Activated B cell treated with CpG ODN at 0.5 μM for 24 hours (primary cell): ENCODE measurements at places on chromosomes 1 and 21.

DNA sequence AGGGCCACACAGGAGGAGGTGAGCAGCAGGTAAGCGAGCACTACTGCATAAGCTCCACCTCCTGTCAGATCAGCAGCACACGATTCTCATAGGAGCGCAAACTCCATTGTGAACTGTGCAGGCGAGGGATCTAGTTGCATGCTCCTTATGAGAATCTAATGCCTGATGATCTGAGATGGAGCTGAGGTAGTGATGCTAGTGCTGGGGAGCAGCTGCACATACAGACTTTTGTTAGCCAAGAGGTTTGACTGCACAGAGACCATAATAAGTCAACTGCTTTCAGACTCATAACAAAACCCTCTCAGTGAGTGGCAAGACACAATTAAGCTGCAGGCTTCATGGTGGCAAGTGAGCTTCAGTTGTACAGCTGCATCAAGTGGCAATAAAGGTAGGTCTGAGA is 83.4 kb downstream of the PSMG1 start:
- no peak for DNase-seq

GRCh38 chr1:214604523-214604922 is 1.5 kb downstream of the CENPF start:
- DNase-seq, result no peak

DNA sequence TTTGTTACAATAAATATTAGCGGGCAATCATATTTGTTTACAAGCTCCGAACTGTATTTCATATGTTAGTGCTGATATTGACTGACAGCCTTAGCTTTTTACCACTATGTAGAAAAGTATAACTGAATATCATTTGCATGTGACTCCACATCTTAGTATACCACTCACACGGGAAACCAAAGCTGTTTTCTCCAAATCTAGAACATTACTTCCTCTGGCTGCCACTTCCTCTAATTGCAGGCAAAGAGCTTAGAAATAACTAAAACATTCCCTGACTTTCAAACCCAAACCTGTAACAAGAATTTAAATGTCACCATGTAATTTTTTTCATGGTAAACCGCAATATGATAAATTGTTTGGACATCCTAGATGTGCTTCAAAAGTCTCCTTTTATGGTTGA is 174.7 kb downstream of the LBR start:
- no peak for DNase-seq

GRCh38 chr1:93348104-93348728 is 2.5 kb downstream of the DR1 start:
- no peak for DNase-seq

DNA sequence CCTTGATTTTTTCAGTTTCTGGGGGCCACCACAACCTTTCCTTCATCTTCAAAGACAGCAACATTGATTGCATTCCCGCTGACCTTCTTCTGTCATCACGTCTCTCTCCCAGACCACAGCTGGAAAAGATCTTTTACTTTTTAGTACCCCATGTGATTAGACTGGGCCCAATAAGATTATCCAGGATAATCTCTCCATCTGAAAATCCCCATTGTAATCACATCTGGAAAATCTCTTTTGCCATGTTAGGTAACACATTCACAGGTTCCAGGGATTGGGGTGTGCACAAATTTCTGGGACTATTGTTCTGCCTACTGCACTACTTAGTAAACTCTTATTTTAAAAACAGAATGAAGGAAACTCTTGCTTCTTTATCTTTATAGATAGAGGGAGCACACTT is 47.1 kb upstream of the INSL5 start:
- DNase-seq, result no peak

DNA sequence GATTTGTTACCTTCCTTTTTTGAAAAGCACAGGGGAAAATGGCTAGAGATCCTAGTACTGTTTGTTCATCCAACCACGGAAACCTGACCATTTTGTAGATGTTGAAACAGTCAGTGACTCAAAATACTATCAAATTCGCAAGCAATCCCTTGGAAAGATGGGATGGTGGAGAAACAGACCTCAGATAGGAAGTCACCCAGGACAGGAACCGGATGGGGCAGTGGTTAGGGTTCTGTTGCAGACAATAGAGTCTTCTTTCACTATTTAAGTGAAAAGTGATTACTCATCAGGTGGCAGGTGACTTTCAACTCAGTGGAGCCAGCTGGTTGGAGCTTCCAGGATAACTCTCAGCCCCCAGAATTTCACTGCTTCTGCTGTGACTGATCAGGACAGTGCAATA is 17.0 kb downstream of the LHX4 start:
- no peak for DNase-seq
